Cerebellum (tissue), 4 donors: ENCODE measurements at places on chromosomes 11 and 22. TPM values are rescaled to one million over a fixed set of nuclear protein-coding genes. Genes with fewer than 3 reads are reported as not detected.

The PMM1 gene
- total RNA-seq: 13.9 TPM

The PAK1 gene
- 109 TPM for total RNA-seq

The MS4A1 gene
- not detected for total RNA-seq

The SLC6A5 gene
- 10.9 TPM for total RNA-seq

The APOA1 gene
- 0.91 TPM for total RNA-seq

The OR6A2 gene
- 3.1 TPM for total RNA-seq

The APOBEC3C gene
- total RNA-seq: 0.45 TPM

The OR9I1 gene
- total RNA-seq: not detected

The MRGPRX4 gene
- total RNA-seq: not detected

The RIC3 gene
- 68.1 TPM for total RNA-seq

The APOA5 gene
- total RNA-seq: not detected

The GPHA2 gene
- total RNA-seq: not detected

The DDIAS gene
- total RNA-seq: 4.1 TPM

The GPR137 gene
- 13.2 TPM for total RNA-seq

The C11orf65 gene
- total RNA-seq: 1.00 TPM

The TRIM48 gene
- not detected for total RNA-seq

The ELFN2 gene
- total RNA-seq: 5.7 TPM

The CSKMT gene
- total RNA-seq: 9.6 TPM

The CRYBA4 gene
- not detected for total RNA-seq

The C11orf52 gene
- not detected for total RNA-seq

The IGSF22 gene
- 0.45 TPM for total RNA-seq

The BACE1-AS gene
- total RNA-seq: 7.6 TPM

The OR2D2 gene
- 4.8 TPM for total RNA-seq

The ARHGEF17 gene
- 33.0 TPM for total RNA-seq

The CECR2 gene
- total RNA-seq: 25.5 TPM

The OR5I1 gene
- total RNA-seq: not detected

The MB gene
- 0.82 TPM for total RNA-seq

The FREY1 gene
- total RNA-seq: 2.5 TPM

The WEE1 gene
- total RNA-seq: 34.5 TPM

The TSGA10IP gene
- not detected for total RNA-seq

The UPK3A gene
- total RNA-seq: not detected

The AQP11 gene
- 6.5 TPM for total RNA-seq

The XKR3 gene
- total RNA-seq: not detected

The NXPE1 gene
- not detected for total RNA-seq

The LINC01488 gene
- not detected for total RNA-seq

The NDUFA6 gene
- total RNA-seq: 38.3 TPM

The MAJIN gene
- not detected for total RNA-seq

The E2F8 gene
- total RNA-seq: 1.6 TPM

The HTR3B gene
- total RNA-seq: 0.27 TPM

The OR4D5 gene
- not detected for total RNA-seq

The GCAT gene
- 5.7 TPM for total RNA-seq

The CRYBB3 gene
- not detected for total RNA-seq

The GDPD4 gene
- total RNA-seq: not detected

The TMEM223 gene
- total RNA-seq: 13.8 TPM

The IPO7 gene
- total RNA-seq: 157 TPM

The OR4D9 gene
- not detected for total RNA-seq

The KRTAP5-7 gene
- 0.18 TPM for total RNA-seq

The POLDIP3 gene
- 27.2 TPM for total RNA-seq

The MISFA gene
- 5.8 TPM for total RNA-seq

The C11orf97 gene
- not detected for total RNA-seq

The MMP27 gene
- not detected for total RNA-seq

The RGL4 gene
- total RNA-seq: 0.82 TPM

The PGA5 gene
- not detected for total RNA-seq
